ENCODE measurements at places on chromosomes 13 and 19.

- DNase-seq, result peak; percentile 47
Measured at GRCh38 chr13:38417727-38418126, 68.1 kb downstream of the UFM1 start.

DNA sequence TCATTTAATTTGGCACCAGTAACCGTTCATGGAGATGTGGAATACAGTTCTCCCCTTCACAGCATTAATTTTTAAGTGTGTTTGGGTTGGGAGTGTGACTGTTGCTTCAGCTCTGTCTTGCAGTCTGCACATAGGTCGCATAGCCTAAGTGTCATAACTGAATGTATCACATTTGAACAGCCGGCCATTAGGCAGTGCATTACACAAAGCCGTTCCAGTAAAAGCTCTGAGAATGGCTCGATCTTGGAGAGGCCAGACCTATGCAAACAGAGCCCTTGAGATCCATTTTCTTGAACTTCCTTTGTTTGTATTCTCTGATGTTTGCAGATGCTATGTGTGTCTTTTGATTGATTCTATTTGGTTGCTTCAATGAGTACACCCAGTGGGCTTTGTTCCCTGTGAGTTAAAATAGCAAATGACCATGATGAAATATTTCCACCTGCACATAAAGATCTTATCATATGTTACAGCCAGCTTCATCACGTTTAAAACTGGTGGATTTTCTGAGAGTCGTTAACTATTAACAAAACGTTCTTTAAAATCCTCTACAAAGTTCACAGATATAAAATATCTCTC, 1104.9 kb upstream of the SLC10A2 start:
- DNase-seq, result no peak

GRCh38 chr19:14544977-14545715, 15.8 kb downstream of the TECR start:
- no peak for DNase-seq

DNA sequence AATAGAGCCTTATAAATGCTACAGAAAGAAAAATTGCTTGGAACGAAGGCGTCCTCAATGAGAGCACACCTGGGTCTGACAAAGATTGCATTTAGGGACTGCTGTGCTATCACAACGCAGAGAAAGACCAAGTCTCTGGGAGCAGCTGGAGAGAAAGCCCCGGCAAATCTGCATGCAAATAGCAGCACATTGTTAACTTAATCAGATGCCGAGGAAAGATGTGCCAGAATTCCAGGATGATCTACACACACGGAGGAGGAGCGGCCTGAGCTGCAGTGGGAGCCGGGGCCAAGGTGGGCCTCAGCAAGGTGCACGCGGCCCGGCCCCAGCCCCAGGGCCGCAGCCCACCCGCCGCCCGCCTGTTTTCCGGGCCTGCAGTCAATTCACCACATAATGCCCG, 1.4 kb downstream of the ZNF536 start:
- peak; percentile 51 for DNase-seq

DNA sequence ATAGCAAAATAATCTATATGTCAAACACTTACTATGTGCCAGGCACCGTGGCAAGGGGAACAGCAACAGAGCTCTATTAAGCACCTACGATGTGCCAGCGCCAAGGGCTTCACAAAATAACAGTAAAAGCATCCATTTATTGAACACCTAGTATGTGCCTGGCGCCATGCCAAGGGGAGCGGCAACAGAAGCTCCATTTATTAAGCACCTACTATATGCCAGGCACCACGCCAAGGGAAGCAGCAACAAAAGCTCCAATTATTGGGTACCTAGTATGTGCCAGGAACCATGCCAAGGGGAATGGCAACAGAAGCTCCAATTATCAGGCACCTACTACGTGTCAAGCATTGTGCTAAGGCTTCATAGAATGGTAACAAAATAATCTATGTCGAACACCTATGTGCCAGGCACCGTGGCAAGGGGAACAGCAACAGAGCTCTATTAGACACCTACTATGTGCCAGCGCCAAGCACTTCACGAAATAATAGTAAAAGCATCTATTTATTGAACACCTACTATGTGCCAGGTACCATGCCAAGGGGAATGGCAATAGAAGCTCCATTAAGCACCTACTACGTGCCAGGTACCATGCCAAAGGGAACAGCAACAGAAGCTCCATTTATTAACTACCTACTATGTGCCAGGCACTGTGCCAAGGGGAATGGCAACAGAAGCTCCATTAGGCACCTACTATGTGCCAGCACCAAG, 107.7 kb downstream of the PTPRS start:
- no peak for DNase-seq

DNA sequence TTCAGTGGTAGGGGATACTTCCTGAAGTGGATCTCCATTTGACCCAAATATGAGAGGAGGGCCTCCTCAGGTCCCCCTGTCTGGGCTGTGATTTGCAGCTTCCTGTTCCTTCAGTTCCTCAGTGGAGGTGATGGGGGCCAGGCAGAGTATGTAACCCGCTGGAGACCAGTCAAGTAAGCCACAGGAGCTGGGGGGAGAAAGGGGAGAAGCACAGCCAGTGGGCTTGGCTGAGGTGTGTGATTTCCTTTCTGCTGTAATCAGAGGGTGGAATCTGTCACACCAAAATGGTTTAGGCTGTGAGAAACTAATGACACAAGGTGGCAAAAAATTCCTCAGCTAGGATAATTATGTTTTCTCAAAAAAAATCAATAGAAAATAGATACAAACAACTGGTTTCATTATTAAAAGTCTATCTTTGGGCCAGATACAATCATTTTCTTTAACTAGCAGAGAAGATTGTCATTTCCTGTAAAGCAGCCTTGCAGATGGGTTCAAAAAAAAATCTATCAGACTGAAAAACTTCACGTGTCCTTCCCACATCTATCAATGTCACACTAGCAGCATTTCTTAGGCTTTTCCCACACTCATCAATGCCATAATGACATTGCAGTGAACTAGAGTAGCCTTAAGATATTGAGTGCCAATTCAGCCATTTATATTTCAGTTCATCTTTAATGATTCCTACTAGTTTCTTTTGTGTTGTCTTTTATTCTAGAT, 1660.3 kb downstream of the EFNB2 start:
- no peak for DNase-seq

DNA sequence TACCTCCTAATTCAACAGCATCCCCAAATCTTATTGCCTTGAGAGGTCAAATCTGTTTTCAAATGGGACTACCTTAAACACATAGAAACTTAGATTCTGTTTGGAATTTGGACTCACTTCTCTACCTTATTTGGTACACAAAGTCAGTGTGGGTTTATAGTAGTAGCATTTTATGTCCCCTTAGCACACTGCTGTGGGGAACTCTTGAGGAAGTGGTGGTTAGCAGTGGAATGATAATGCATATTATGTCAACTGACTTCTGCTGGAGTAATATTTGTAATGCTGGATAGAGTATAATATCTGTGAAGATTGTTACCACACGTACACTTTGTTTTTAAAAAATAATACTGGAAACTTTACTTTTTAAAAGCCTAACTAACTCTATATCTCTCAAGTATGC, 386.3 kb downstream of the NDFIP2 start:
- DNase-seq, result no peak

- no peak for DNase-seq
Measured at GRCh38 chr19:47132194-47132852, 1.7 kb downstream of the SAE1 start.

GRCh38 chr19:18793144-18794028, 2.3 kb upstream of the COMP start:
- DNase-seq, result no peak

GRCh38 chr13:39565036-39565949, 37.7 kb downstream of the LHFPL6 start:
- no peak for DNase-seq

GRCh38 chr13:114111577-114111976, 20.8 kb downstream of the RASA3 start:
- DNase-seq, result no peak

- DNase-seq, result peak; percentile 90
Measured at GRCh38 chr19:2540646-2541454, 64.9 kb downstream of the GADD45B start.

DNA sequence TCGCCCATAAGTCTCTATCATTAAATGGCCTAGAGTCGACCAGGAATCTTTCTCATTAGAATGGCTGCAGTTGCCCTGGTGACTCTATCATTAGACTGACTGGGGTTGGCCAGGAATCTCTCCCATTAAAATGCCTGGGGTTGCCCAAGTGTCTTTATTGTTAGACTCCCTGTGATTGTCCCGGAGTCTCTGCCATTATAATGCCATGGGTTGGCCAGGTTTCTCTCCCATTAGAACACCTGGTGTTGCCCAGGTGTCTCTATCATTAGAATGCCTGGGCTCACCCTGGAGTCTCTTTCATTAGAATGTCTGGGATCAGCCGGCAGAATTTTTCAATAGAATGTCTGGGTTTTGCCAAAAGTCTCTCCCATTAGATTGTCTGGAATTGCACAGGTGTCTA, 1459.3 kb downstream of the UQCRFS1 start:
- DNase-seq, result no peak

- DNase-seq, result no peak
Measured at GRCh38 chr19:3159565-3159964, 19.0 kb upstream of the S1PR4 start.

DNA sequence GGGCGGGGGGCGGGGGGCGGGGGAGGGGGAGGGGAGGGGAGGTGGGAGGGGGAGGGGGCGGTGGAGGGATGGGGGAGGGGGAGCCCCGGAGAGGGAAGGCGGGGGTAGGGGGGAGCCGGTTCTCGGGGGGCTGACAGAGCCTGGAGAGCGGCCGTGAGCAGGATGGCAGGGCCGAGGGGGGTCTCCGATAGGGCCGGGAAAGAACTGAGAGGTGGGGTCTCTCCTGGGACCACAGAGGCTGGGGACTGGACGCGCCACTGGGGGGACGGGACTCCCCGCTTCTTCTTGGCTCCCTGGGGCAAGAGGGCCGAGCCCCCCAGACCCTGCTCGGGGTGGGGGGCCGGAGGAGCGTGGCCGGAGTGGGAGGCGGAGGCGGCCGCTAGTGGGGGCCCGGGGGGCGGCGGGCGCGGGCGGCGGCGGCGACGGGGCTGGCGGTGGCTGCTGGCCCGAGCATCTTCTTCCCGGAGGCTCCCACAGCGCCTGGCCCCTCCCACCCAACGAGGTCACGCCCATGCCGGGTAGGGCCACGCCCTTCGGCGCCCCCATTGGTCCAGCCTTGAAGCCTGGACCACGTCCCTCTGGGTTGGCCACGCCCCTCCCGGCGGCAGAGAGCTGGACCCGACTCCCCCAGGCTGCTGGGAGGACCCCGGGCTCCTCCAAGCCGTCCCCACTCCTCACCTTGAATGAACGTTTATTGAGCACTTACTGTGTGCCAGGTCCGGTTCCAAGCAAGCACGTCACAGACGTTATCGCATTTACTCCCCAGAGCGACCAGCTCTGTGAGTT, at the start of gene NOVA2:
NOVA2 (minus strand) TSS at position 313 of the 786 bp plus-strand sequence. CDS start 514 bp downstream, outside the sequence.
- DNase-seq, result peak; percentile 83

- DNase-seq, result no peak
Measured at GRCh38 chr13:19589312-19589711, 28.0 kb upstream of the TPTE2 start.

GRCh38 chr19:6802336-6803035, 30.0 kb downstream of the VAV1 start:
- no peak for DNase-seq

GRCh38 chr13:28306325-28306724, 168.0 kb downstream of the PAN3 start:
- DNase-seq, result no peak

DNA sequence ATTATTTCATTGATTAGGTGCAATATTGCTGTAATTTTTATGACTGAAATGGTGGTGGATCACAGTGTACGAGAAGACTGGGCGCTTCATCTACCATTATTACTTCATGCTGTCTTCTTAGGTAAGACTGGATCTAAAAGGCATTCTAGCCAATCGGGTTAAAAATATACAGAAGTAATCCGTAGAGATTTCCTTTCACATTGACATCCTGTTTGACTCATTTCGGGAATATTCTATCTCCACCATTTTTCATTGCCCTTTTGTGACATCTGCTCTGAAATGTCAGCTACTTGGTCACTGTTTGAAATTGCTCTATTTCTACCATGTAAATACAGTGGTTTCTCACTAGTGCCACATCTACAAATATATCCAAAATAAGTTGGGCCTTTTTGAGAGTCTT, 90.2 kb downstream of the ZAR1L start:
- DNase-seq, result no peak

All from H1 (cell line).